Esophagus squamous epithelium (tissue), 5 donors: ENCODE measurements at places on chromosomes 5 and 9.

- no peak for DNase-seq
These were observed 40.3 kb upstream of the EQTN start for GRCh38 chr9:27337236-27337635.

DNA sequence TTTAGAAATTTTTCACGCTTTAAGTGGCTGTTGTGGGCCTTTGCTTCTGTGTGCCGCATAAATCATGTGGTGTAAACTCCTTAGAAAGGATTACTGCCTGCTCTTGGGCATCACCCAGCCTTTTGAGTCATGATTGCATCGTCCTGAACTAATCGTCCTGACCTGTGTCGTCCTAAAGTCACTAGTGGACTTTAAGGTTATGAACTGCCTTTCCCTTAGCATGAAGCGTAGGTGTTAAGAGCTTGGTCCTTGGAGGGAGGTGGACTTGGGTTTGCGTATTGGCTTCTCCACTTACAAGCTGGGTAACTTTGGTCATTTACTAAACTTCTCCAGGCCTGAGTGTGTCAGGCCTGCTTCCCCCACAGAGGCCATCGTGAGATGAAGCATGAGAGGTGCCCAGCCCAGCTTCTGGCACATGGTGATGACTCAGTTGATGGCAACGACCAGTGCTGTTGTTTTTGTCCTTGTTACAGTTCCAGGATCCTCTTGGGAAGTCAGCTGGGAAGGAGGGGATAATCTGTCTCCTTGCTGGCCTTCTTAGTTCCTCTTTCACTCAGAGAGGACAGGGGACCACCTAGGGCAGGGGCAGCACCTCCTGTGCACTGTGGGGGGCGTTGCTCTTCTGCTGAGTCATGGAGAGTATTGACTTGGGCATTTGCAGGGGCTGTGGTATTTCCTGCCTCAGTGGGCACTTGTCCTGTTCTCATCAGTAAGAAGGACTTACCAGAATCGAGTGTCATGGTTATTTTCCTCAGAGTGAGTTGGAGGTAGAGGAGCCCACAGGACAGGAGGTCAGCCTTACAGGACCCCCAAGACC lies 54.2 kb upstream of the NCS1 start:
- DNase-seq = no peak

DNA sequence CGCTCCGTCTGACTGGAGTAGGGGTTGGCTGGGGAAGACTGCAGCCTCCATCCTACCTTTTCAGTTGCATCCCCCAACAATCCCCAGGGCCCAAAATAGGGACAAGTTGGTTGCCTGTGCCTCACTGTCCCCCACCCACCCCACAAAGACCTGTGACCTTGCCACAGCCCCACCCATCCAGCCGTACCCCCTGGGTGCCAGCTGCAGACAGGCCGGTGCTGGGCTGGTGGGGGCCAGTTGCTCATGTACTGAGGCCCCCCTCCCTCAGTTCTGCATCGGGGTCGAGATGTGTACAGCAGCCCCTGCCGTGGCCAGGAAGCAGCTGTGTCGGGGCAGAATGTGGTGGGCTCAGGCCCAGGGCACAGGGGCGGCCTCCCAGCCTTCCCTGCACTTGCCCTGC lies 374 bp downstream of the LCNL1 start:
- DNase-seq = no peak

GRCh38 chr5:76099286-76099702 lies 16.1 kb downstream of the SV2C start:
- DNase-seq = no peak

GRCh38 chr5:35651002-35651756 lies 33.5 kb downstream of the SPEF2 start:
- no peak for DNase-seq

GRCh38 chr5:97135868-97136267 lies 6.5 kb downstream of the LIX1 start:
- no peak for DNase-seq

GRCh38 chr5:125891061-125891725 lies 532.0 kb upstream of the GRAMD2B start:
- no peak for DNase-seq

DNA sequence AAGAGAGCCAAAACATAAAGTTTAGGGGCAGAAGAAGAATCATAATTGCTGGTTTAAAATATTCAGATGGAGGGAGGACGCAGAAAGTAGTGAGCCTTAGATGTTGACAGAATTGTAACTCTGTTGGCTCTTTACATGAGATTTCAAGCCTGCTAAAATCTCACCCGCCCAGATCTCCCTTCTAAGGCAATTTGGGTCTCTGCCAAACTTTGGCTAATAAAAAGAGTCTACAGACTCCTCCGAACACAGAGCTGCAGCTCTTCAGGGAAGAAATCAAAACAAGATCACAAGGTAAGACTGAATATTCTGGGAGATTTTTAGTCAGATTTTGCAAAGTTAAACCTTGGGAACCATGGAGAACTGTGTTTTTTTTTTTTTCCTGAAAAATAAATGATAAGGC lies at the start of gene IL33:
Gene IL33, plus strand, starts transcription at position 246 of the 400 bp plus-strand sequence. CDS start 25,888 bp downstream, outside the sequence.
- no peak for DNase-seq

- no peak for DNase-seq
These were observed 21.5 kb upstream of the COL5A1 start for GRCh38 chr9:134619983-134620661.

- DNase-seq = no peak
These were observed 279.6 kb downstream of the ARRDC3 start for GRCh38 chr5:91103353-91104061.

GRCh38 chr9:82332774-82333152 lies 344.2 kb downstream of the SPATA31D1 start:
- no peak for DNase-seq

DNA sequence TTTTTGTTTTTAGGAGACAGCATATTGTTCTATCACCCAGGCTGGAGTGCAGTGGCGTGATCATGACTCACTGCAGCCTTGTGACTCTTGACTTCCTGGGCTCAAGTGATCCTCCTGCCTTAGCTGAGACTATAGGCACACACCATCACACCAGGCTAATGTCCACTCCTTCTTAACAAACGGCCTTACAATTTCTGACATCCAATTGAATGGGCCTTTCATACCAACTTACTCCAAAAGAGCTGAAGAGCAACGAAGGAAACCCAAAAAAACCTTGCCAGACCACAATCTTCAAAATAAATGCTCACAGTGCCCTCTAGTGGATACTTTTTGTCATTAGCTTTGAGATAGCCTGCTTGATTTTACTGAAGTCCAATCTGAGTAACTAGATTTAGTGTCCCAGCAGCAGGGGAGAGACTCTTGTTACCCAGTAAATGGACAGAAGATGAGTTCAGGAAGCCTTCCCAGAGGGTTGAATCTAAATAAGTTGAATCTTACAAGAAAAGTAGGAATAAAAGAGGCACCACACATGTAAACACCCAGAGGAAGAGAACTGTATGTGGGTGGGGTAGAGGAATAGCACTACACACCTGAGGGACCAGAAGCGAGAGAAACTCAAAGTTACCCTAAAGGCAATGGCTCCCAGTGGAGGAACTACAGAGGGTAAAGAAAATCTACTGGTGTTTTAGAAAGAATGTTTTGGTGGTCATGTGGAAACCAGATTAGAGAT lies 9.3 kb downstream of the ZNF622 start:
- no peak for DNase-seq

- DNase-seq = no peak
These were observed 168.6 kb downstream of the CARTPT start for GRCh38 chr5:71887680-71888079.

GRCh38 chr9:123058834-123059233 lies 25.4 kb downstream of the GPR21 start:
- DNase-seq = no peak

DNA sequence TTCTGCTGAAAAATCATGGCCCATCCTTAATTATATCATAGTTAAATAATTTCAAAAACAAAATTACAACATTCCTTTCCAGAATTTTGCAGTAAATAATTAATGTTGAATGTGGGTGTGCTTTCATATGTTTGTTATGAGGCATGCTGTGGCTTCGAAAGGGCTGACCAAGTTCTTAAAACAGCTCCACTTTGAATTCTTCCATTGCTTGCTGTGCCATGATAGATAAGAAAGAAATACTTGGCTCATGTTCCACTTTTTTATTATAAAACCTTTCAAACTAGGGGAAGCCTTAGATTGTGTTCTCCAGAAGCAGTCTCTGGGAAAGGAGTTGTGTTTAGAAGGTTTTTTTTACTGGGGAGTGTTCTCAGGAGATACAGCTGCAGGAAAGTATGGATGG lies 1278.7 kb upstream of the DMAC1 start:
- DNase-seq = no peak

DNA sequence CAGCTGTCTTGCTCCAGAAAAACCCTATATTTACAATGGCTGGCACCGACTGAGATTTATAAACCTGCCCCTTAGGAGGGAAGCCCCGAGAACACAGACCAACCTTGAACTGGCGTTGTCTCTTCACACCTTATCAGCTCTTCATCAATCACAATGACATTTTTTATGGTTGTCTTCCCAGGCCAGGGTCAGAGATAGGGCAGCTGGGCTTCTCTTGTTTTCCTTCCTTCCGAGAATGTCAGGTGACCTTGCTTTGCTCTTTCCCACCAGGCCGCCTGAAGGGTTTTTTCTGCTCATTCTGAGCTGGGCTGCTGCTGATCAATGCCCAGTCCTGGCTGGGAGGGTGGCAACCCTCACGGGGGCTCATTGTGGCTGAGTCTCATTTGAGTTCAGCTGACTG lies 619.1 kb downstream of the CCDC171 start:
- no peak for DNase-seq

- no peak for DNase-seq
These were observed at the start of gene IL12B for GRCh38 chr5:159330131-159330800. Gene IL12B, minus strand, starts transcription at chr5:159330487. Its CDS starts 3,705 bp downstream, at chr5:159326782.

GRCh38 chr9:133958756-133959155 lies 33.4 kb downstream of the VAV2 start:
- DNase-seq = no peak

DNA sequence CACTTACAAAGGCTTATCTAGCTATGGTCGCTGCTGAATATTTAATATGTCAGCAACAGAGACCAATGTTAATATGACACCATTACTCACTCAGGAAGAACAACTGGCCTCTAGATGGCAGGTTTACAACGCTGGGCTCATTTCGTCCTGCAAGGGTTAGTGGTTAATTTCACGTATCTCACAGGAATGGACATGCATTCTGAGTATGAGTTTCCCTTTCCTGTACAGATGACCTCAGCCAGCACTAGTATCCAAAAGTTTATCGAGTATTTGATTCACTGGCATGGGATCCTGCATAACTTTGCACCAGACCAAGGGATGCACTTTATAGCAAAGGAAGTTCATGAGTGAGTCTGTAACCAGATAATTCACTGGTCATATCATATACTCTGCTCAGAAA lies 8.7 kb upstream of the TRPC7 start:
- no peak for DNase-seq

DNA sequence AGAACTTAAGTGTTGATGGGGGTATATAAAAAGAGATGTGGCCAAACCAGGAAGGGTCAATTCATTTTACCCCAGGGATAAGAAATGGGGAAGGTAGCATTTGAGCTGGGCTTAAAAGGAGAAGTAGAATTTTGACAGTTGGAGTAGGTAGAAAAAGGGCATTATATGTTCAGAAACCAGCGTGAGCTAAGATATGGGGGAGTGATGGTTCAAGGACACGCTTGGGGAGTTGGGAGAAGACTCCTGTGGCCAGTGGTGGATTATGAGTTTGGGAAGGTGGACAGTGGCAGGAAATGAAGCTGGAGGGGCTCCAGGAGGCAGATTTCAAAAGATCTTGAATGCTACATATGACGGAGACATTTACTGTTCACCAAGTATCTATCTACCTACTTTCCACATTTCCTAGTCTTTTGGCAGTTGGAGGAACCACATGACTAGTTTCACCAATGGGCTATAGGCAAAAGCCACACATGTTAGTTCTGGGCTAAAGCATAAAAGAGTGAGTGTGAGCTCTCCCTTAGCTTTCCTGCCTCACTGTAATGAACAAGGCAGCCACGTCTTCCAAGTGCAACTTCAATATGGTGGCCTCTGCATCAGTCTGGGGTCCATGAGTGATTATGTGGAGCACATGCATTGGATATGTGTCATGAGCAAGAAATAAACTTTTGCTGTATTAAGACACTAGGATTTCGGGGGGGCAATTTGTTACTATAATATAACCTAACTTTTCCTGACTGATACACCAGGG lies 15.7 kb upstream of the GSN start:
- no peak for DNase-seq

- no peak for DNase-seq
These were observed 17.3 kb downstream of the MAMDC2 start for GRCh38 chr9:70060883-70061507.

DNA sequence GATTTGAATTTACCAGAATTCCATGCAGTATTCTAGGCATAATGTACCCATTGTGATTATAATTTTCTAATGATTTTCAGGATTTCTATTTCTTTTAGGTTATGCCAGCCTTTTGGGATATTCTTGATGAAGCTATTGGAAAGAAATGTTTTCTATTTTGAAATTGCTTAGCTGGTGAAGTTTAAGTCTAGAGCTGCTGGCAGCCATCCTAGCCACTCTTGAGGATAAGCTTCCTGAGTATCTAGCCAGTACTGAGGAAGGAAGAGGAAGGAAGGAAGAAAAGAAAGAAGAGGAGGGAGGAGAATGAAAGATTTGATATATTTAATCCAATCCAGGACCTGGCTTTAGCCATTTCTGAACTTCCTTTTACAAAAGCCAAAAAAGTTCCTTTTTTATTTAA lies 142.1 kb upstream of the DAB2 start:
- no peak for DNase-seq

- DNase-seq = no peak
These were observed 121.7 kb downstream of the FOCAD start for GRCh38 chr9:20805766-20806165.

DNA sequence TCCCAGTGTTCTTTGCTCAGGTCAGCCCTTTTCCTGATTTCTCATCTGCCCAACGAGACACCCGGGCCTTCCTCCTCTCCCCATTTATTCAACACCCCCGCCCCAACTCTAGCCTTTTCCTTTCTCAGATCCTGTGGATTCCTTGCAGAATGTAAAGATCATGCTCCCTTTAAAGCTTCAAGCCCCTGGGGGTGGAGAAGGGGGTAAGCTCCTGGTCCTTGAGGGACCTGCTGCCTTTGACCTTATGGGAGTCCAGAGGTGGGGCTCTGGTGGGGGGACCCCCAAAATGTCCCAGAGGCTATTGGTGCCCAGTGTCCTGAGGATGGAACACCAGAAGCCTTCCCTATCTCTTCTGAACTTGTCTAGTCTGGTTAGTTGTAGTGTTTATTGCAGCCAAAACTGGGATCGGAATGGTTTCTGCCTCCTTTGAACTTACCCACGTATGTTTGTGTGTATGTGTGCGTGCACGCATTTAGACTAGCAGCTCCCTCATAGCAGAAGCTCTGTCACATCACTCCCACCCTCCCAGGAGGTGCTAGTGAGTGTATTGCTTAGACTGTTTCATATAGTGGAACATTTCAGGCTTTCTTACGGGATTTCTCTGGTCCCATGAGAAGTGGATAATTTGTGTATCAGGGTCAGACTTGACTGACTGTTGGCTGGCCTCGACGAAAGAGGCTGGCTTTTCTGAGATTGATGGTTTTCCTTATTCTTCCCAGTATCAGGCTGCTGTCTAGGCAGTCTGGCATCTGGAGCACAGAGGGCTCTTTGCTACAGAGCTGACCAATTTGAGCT lies 1.1 kb downstream of the GALNT10 start:
- DNase-seq = no peak

DNA sequence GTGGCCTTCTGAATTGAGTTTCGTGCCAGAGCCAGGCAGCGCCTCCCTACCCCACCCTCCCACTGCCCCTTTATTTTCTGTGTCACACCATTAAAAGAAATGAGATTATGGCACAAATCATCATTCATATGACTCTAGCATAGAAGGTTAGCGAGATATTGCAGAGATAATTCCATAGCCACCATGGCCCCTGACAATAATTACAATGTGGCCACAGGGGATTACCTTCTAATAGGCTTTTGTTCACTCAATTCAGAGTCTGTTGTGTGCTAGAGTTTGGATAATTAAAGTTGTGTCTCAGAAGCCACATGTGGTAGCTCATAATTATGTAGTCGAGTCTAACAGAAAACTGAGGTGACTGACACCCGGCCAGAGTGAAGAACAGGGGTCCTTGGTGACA lies 428.1 kb downstream of the ARHGEF28 start:
- DNase-seq = no peak
